Activated CD8-positive, alpha-beta memory T cell treated with anti-CD3 and anti-CD28 coated beads for 36 hours (primary cell): ENCODE measurements at places on chromosomes 7 and 10. TPM values are rescaled to one million over a fixed set of nuclear protein-coding genes. Genes with fewer than 3 reads are reported as not detected.

Gene GFRA1
- not detected for total RNA-seq

Gene ZNF33A
- total RNA-seq, result 20.5 TPM

Gene ASNS
- total RNA-seq, result 186 TPM

Gene DBNL
- total RNA-seq, result 142 TPM

Gene FGF8
- total RNA-seq, result not detected

Gene TMEM270
- not detected for total RNA-seq

Gene TMEM176A
- total RNA-seq, result not detected

Gene GALNT17
- total RNA-seq, result not detected

Gene SPOCK2
- total RNA-seq, result 48.8 TPM

Gene KCND2
- total RNA-seq, result not detected
